Urothelium cell line (cell line): ENCODE measurements at places on chromosomes 5 and 9.

GRCh38 chr5:53930457-53930856 is 370.0 kb downstream of the NDUFS4 start:
- DNase-seq = no peak

GRCh38 chr5:50415912-50416311 is 25.2 kb downstream of the EMB start:
- DNase-seq = no peak

- no peak for DNase-seq
Observed at GRCh38 chr5:114500756-114501155, 138.9 kb downstream of the KCNN2 start.

DNA sequence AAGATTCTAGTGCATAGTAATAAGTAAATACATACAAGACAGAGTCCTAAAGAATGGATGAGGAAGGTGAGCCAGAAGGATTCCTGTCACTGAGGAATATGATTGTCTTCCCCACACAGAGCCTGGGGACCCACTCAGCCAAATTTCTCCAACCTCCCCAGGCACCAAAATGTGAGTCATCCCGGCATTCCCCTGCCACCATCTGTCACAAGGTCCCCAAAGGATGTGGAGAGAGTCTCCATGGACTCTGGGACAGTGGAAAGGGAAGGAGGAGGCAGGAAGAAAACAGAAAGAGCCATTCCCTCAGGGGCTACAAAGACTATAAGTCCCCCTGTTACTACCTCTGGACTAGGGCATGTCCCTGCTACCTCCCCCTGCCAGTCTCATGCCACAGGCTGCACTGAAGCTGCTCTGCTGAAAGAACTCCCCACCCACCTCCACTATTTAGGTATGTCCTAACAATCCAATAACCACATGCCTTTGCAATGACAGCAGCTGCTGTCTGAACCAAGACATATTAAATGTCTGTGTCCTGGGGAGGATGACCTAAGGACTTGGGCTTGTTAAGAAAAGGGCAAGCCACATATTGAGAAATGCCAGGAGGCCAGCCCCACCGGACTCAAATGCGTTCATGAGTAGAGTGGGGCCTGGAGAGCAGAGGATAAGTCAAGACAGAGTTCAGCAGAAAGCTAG is 10.7 kb upstream of the OR5C1 start:
- DNase-seq = peak; percentile 52

DNA sequence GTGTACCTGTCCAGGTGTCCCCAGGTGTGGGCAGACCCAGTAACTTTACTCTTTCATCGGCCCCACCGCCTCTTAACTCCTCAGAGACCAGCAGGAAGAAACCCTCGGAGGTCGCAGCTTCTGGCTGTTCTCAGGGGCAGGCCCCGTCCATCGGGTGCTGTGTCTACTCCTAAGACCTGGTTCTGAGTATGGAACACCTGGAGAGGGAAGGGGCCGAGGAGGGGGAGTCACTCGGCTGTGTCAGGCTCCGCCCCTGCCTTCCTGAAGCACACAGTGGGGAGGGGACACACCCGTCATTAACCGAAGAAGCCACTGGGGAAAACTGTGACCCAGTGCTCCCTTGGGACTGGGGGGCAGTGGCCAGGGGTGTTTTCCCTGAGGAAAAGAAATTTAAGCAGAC is 22.3 kb downstream of the NTNG2 start:
- DNase-seq = no peak

- no peak for DNase-seq
Observed at GRCh38 chr9:8282535-8282934, 483.0 kb upstream of the DMAC1 start.

- no peak for DNase-seq
Observed at GRCh38 chr5:15558681-15559080, 58.7 kb downstream of the FBXL7 start.

DNA sequence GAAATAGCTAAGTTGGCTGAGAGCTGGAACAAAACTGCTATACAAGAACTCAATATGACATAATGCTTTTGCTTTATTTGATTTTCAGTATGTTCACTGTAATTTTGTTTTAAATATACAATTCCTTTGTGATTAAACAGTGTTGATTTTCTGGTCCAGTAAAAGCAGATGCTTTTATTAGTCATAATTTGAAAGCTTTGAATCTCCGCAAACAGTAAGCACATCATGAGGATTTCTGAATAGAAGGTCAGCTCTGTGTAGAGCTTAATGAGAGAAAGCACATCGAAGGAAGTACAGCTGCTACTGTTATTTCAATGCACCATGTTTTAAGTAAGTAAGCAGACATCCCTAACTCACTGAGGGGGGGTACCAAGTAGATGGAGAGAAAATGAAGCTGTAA is 701.3 kb upstream of the ACO1 start:
- DNase-seq = no peak

DNA sequence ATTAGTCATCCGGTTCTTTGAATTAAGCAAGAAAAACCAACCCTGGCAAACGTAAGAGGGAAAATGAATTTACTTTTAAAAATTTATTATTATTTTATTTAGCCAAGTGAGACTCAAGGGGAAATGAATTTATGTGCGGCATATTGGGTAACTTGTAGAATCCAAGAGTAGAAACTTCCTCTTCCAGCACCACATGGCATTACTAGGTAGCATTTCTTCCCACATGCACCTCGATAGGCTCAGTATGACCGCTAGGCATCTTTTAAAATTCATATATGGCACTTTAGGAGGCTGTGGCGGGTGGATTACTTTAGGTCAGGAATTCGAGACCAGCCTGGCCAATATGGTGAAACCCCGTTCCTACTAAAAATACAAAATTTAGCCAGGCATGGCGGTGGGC is 17.6 kb upstream of the MYO10 start:
- no peak for DNase-seq

DNA sequence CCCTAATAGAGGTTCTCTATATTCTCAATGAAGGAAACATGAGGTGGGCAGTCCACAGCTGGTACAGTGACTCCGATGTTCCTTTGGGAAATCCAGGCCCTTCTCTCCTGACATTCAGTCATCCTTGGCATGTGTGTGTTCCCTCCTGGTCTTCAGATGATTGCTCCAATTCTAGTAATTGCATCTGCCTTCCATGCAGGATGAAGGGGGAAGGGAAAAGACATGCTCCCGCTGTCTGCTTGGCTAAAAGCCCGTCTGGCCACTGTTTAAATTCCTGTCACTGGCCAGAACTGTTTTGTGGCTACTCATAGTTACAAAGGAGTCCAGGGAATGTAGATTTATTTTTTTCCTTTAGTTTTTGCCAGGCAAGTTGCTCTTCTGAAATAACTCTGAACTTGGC is 65.0 kb downstream of the MAST4 start:
- DNase-seq = no peak

GRCh38 chr9:70205366-70206020 is 53.3 kb upstream of the SMC5 start:
- DNase-seq = no peak

- no peak for DNase-seq
Observed at GRCh38 chr9:137478613-137478961, 19.5 kb upstream of the NSMF start.

- no peak for DNase-seq
Observed at GRCh38 chr5:72841756-72842535, 25.5 kb downstream of the TNPO1 start.

- peak; percentile 5 for DNase-seq
Observed at GRCh38 chr9:8895861-8896224, 1096.3 kb upstream of the DMAC1 start.

DNA sequence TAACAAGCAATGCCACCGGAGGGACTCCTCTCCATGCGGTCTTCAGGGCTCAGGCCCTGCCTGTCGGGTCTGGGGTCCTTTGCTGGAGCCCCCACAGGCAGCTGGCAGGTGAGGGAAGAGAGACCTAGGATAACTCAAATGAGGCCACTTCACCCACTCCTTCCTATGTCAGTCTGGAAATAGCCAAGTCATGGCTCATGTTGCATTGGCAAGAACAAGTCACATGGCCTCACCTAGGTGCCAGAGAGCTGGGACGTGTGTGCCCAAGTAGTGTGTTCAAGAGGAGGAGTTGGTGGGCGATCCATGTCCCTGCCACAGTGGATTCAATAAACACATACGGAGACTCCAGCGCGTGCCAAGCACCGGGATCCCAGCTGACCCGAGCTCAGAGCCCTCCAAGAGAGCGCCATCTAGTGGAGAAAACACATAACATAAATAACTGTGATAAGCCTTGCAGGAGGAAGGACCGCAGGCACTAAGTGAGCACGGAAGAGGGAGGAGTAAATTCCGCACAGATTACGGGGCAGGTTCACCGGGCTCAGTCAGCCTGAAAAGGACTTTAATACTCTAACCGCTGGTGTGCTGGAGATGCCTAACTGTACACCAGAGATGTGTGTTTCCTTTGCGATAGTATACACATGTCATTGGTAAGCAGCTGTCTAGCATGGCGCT is 580.8 kb downstream of the CCDC171 start:
- peak; percentile 72 for DNase-seq

DNA sequence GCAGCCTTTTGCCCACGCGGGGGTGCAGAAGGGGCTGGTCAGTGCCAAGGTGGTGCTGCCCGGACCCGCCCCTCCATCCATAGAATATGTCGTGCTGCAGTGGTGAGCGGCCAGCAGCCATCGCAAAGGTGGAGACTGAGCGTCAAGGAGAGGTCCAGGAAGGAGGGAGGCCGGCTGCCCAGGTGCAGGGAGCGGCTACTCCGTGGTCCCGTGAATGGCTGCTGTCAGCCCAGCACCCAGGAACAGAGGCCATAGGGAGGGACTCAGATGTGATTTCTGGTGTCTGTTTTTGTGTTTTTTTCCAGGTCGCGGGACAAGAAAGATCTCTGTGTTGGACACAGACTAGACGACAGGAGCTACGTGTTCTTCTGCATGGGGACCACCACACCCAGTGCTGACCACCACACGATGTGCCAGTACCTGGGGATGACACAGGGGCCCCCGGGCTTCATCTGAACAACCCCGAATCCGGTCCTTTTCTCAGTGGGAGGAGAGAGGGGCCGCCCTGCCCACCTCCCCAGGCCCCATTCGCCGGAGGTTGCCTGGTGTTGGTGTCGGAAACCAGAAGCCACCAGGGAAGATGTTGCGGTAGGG is 29.0 kb downstream of the PAEP start:
- no peak for DNase-seq

DNA sequence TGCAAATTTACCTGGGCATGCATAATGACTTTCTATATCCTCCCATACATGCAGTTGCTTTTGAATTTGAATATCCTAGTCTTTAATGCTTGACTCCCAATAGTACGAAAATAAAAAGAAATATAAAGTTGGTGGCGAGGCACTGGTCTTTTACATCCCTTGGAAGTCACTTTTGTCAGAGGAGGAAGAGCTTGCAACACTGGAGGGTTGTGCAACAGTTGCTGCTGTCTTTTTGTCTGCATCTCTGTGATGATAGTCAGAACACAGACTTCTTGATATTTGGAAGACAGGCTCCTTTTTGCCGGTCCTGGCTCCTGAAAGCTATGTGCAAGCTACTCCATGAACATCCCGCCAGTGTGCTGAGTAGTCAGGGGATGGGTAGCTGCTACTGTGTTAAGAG is 16.8 kb upstream of the SGCD start:
- DNase-seq = no peak

DNA sequence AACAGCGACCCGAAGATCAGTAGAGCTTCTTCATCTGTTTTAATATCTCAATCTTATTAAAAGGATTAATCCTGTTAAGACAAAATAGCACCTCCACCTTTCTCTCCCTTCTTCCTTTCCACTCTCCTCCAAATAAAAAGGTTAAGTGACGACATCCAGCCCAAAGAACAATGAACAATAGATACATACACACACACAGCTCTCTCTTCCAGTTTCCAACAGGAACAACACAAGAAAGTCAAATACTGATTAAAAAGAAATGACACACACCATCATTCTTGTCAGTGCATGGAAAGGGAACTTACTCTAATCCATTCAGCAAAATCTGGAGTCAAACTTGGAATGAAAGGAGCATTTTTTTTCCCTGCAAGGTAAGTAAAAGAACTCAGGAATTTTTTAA is 2.8 kb downstream of the ARL15 start:
- no peak for DNase-seq

- no peak for DNase-seq
Observed at GRCh38 chr5:10552183-10553143, 11.4 kb upstream of the ANKRD33B start.

- DNase-seq = peak; percentile 75
Observed at GRCh38 chr9:97954550-97954989, 16.6 kb upstream of the HEMGN start.

DNA sequence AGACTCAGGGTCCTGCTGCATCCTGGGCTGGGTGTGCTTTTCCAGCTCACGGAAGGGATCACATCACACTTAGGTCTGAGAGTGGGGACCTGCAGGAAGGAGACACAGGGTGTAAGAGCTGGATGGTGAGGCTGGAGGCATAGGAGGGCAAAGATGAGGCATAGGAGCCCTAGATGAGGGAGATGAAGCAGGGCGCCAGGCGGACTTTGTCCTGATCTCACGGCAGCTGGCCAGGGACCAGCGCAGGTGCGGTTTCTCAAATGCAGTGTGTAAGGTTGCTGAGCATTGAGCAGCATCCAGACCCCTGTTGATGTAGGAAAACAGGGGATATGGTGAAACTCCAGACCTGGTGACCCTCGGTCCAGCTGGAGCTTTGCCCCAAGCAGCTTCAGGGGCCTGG is 156.5 kb downstream of the PSAT1 start:
- DNase-seq = no peak

DNA sequence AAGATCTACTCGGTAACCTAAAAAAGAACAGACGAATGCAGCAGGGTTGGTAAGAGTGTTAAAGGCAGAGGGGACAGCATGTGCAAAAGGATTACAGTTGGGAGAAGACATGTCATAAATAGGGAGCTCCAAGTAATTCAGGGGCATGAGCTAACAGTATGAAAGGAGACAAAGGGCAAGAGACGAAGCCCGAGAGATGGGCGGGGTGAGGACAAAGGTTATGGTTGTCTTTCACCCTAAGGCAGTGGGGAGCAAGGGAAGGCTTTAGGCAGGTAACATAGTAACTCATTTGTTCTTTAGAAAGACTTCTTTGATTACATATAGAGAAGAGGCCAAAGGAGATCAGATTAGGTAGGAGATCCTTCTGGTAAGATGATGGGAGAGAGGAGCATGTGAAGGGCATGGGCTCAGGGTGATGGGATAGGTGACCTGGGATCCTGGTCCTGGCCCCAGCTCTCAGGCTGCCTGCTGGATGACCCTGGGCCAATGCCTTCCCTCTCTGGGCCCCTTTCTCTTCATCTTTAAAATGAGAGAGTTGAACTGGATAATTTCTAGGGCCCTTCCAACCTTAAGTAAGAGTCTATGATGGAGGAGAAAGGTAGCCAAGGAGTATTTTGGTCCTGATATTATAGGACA is 19.5 kb downstream of the MORN5 start:
- DNase-seq = no peak

DNA sequence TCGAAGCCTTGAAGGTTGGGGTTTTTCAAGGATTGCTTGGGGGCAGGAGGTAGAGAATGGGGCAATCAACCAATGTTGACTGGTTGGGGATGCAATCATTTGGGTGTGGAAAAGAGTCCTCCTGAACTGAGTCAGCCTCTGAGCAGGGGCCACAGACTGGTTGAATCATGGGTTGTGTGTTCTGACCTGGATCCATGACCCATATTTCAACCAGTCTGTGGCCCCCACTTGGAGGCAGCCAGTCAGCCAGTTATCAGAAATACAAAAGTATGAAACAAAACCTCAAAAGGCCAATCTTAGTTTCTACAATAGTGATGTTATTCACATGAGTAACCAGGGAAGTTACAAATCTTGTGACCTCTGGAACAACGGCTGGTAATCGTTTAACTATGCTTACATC is 81.4 kb upstream of the RANBP6 start:
- DNase-seq = no peak
